ENCODE measurements at places on chromosomes 1 and 21.

DNA sequence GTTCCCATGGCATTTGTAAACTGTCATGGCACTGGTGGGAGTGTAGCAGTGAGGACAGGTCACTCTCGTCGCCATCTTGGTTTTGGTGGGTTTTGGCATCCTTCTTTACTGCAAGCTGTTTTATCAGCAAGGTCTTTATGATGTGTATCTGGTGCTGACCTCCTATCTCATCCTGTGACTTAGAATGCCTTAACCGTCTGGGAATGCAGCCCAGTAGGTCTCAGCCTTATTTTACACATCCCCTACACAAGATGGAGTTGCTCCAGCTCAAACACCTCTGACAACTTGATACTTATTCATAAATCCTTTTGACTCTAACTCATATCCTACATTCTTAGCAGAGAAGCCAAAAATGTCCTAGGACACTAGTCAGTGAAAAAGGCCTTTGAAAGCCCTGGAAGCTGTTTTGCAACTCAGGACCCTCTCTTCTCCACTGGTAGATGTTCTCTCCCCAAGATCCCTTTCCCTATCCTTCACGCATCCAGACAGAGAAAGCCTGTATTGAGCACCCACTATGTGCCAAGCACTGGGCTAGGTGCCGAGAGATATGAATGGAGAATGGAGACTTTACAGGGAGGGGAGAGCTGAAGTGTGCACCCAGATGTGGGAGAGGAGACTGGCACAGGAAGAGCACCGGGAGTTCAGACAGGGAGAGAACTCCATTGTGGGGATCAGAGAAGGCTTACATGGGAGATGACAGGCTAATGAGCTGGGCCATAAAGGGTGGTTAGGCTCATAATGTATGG, 6.7 kb upstream of the CSRP1 start:
- DNase-seq, result no peak

GRCh38 chr1:32724678-32725614, 22.4 kb upstream of the SYNC start:
- peak; percentile 90 for DNase-seq

DNA sequence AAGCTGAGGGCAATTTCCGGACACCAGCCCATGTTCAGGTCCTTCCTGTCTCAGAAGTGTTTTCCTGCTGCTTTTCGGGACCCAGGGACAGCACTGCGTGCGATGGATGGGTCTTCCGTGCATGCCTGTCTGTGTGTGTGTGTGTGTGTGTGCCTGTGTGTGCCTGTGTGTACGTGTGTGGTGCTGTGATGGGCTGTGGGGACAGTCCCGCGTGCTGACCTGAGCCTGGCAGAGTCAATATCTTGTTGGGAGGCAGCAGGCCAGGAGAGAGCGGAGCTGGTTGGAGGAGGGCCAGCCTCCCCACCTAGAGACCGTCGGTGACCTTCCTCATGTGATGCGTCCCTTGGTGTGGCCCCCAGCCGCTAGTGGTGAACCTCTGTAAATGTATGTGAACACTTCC, 13.7 kb downstream of the SKI start:
- no peak for DNase-seq

DNA sequence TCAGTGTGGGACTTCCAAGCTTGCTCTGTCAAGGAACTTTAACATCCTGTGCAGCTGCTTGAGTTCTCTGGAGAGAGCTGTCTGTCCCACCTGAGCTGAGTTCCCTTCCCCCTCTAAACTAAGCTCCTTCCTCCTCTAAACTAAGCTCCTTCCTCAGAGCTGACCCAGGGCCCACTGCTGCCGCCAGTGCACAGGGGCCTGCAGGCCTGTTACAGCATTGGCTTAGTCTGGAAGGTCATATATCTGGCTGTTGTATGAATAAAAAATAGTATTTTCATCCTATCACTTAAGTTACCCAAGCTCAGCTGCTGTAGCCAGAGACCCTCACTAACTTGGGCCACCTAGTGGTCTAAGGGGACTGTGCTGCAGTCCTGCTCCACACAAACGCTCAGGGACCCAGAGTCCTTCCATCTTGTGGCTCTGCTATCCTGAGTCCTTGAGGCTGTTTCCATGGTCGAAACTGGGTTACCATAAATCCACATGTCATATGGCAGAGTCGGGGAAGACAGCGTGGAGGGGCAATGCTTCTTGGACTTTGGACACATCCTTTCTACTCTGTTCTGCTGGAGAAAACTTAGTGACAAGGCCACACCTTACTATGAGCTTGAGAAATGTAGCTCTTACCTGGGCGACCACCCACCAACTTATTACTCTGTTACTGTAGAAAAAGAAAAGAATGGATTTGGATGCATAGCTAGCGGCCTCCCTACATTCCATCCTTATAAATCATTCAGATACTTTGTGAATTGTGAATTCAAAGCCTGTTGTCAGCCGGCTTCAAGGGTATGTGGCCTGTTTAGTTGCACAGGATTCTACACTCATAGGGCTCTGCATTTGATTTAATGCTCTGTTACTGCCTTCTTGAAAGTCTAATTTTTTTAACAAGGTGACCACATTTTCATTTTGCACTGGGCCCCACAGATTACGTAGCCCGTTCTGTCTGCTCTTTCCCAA, 71.4 kb upstream of the GCLM start:
- peak; percentile 44 for DNase-seq

GRCh38 chr1:17762313-17762712, 7.2 kb downstream of the ACTL8 start:
- DNase-seq, result no peak

- DNase-seq, result no peak
These were observed 3.4 kb upstream of the ANGPTL3 start for GRCh38 chr1:62593825-62594394.

- DNase-seq, result peak; percentile 1
These were observed 20.0 kb downstream of the CACNA1E start for GRCh38 chr1:181503171-181503810.

GRCh38 chr1:92990828-92991227, 29.6 kb upstream of the DIPK1A start:
- no peak for DNase-seq

Measured in amniotic epithelial cell (primary cell).